ENCODE measurements at places on chromosomes 11 and 22. TPM values are rescaled to one million over a fixed set of nuclear protein-coding genes. Genes with fewer than 3 reads are reported as not detected.

DNA sequence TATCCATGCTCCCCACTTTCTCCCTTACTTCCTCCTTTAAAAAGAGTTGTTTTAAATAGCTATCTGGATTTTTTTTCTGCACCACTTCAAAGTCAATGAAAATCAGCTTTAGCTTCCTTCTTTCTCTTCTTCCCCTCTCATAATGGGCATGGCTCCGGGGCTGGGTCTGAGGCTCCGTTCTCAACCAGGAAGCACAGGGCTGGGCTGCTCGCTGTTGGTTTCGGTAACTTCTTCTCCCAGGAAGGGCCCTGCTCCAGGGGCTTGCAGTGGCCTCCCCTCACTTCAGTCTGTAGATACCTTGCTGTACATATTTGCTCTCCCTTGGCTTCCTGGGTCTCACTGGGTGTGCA is 23.8 kb downstream of the MICAL2 start:
- no peaks in the 10 kb centered on the region for H3K27me3 ChIP-seq
- H3K4me3 ChIP-seq, result no peak overlapping the region
- peaks cover 85% of the 10 kb centered on the region for H3K4me1 ChIP-seq
- H3K27ac ChIP-seq, result peak overlapping the region; percentile 79

DNA sequence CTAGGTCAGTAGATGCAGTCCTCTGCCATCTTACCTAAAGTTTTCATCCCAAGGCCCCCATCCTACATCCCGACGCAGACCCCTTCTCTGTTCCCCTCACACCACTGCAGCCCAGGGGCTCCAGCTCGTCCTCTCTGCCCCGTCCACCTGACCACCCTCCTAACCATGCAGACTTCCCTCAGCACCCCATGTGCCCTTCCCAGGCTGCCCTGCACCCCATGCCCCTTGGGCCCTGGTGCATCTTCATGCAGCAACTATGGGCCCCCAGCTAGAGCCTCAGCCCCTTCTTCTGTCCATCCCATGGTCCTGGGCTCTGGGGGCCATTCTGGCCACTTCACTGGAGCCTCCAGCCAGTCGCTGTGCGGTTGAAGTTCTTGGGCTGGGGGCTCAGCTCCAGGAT is 2.9 kb downstream of the PRR33 start:
- H3K36me3 ChIP-seq, result peaks cover 59% of the 10 kb centered on the region
- no peak overlapping the region for H3K4me3 ChIP-seq
- peaks cover 32% of the 10 kb centered on the region for H3K4me1 ChIP-seq
- peak; percentile 22 for DNase-seq
- no peaks in the 10 kb centered on the region for H3K27me3 ChIP-seq

RPS6KA4 gene
- 30.4 TPM for polyA plus RNA-seq

KCNJ4 gene
- polyA plus RNA-seq, result 57.9 TPM

GRCh38 chr11:19670030-19670791 is 42.4 kb upstream of the NAV2 start:
- H3K27ac ChIP-seq, result no peak overlapping the region
- no peaks in the 10 kb centered on the region for H3K36me3 ChIP-seq
- H3K4me1 ChIP-seq, result peaks cover 29% of the 10 kb centered on the region
- no peaks in the 10 kb centered on the region for H3K27me3 ChIP-seq
- DNase-seq, result no peak
